Activated CD4-positive, alpha-beta T cell treated with anti-CD3 and anti-CD28 coated beads, Interleukin-2, amount 10 ng/mL, durations not matched to agents 24 days and 14 days (primary cell): ENCODE measurements at places on chromosomes 5 and 9.

DNA sequence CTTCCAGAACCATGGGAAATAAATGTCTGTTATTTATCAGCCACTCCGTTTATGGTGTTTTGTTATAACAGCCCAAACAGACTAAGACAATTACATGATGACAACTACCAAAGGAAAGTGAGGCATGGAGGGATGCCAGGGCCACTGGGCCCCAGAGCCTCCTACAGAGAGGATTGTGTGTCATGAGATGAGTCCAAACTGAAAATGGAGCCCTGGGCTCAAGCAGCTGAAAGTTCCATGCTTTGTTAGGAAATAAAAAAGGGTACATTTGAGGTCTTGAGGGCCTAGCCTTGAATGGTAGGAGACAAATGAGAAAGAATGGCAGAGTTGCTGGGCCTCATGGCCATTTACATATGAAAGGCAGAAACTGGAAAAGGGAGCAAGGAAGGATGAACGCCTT, 586.5 kb downstream of the CETN3 start:
- DNase-seq: no peak

GRCh38 chr5:36150676-36151433, 832 bp downstream of the LMBRD2 start:
- DNase-seq: peak; percentile 86

GRCh38 chr5:54088081-54088480, 222.3 kb downstream of the ARL15 start:
- no peak for DNase-seq

DNA sequence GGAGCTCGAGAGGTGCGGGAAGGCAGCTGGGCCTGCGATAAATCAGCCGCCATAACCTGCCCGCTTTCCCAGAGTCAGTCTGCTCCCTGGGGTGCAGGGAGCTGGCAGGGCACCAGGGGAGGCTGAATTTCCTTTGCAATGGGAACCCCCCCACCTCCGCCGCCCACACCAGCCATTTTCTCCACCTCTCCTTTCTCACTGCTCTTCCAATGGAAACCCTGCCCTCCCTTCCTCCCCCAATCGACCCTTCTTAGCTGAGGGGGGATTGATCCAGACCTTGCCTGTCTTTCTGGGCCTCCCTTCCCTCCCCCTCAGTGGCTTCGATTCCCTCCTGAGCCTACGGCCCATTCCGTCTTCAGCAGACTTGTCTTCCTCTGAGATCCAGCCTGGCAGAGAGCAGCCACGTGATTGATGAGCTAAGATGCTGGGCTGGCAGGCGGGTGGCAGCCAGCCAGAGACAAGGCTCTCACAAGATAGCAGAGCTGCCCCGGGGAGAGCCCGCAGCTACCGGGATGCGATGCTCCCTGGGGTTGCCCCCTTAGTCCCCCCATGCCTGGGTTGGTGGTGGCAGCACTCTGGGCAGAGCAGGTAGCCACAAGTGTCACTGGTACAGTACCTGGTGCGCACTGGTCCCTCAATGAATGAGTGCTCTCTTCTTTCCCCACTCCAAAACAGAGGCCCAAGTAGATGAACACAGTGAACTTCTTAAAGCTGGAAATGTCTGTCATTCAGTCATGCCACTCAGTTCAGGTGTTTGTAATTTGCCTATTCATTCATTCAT, 53.7 kb upstream of the FABP6 start:
- no peak for DNase-seq

DNA sequence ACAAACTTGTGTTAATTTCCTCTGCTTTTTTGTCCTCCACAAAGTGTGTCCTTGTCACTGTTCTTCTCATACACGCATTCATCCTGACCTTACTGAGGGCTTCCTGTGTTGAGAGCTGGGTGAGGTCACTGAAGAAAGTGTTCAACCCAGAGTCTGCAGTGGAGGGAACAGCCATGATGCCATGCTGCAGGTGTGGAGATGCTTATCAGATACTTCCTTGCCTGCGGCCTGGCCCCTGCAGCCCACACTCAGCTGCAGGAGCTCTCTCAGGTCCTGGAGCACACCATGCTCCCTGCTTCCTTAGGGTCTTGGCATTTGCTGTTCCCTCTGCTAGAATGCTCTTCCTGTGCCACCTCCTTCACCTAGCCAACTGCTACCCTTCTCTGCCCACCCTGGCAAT, 108.1 kb upstream of the SPRY4 start:
- peak; percentile 86 for DNase-seq

GRCh38 chr5:137754961-137755762, 999 bp upstream of the HNRNPA0 start:
- DNase-seq: no peak

DNA sequence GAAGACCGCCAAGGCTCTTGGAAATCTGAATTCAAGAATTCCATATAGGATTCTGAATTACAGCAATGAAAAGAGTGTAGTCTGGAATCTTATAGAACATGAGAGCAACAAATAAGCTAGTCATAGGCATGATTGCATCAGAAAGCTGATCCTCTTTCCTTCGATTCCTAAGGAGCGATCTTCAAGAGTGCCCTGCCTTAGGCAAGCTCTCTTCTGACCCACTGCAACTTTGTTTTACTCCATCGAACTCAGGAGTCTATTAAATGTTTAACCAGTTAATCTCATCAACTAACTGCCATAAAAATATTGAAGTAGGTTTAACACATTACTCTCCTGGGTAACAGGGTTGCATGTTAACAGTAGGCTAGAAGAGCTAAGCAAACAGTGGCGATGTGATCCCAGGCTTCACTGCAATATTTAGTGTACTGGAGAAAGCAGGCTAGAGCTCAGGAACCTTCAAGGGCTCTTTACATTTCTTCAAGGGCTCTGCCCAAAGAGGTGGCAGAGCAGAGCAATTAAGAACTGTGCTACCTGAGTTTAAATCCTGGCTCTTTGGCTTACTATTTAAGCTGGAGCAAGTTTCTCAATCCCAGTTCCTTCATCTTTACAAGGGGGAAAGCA, 146.3 kb downstream of the RORB start:
- DNase-seq: no peak

GRCh38 chr5:76479973-76480667, 77.0 kb downstream of the IQGAP2 start:
- DNase-seq: no peak

DNA sequence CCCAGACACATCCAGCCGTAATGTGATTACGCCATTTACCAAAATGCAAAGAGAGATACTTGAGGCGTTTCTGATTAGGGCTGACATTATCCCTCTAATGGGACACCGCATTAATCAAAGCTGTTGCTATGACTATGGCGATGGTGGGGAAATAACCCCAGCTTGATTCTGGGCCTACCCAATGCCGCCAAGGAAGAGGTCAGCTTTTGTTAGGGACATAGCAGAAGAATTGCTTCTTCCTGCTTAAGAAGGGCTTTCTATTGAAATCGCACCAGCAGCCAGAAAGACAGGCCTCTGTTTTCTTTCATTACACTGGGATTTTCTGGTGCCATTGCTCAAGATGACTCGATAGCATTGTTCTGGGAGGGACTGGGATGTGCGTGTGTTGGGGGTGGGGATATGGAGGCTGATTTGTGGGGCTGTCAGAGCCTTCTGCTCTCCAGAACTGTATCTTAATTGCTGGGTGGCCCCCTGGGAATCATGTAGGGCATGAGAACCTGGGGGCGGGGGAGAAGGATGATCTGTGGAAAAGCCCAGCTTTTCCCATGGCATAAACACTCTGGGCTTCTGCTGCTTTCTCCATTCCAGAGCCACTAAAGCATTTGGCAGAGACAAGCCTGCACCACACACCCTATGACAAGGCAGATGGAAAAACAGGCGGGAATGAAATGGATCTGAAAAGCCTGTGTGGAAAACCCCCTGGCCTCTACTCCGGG, 106.5 kb upstream of the RAD23B start:
- no peak for DNase-seq

DNA sequence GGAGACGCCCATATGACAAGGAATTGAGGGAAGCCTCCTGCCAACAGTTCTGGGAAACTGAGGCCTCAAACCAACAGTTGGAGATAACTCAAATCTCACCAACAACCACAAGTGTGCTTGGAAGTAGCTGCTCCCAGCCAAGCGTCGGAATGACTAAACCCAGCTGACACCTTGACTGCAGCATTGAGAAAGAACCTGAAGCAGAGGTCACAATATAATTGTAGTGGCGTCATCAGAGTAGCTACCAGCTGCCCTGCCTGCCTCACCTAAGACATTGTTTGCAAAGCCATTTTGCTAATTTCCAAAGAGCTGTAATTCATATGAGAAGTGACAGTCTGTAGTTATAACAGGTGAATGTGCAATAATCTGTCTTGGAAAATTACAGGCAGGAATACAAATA, 40.8 kb upstream of the ANKRD31 start:
- DNase-seq: no peak

DNA sequence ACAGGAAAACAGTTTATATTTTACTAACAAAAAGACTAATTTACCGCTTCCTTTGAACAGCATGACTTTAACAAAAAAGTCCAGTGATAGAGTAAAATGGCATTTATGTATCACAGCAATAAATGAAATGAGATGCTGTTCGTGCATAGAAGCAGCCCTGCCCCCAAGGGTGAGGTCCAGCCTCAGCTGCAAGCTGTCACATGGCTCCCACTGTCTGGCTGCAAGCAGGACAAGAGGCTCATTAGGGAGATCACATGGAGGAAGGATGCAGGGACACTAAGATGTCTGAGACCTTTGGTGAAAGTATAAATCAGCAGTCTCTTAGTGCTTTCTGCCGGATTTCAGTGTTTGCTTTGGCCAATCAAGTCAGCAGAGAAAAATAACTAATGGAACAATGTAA, 23.0 kb downstream of the GDNF start:
- DNase-seq: no peak

- DNase-seq: no peak
Observed at GRCh38 chr9:136085815-136086212, 9.3 kb downstream of the NACC2 start.

- no peak for DNase-seq
Observed at GRCh38 chr5:132224716-132225115, 2.9 kb downstream of the P4HA2 start.
